ENCODE measurements at places on chromosomes 11 and 22.

- no peak for DNase-seq
These were observed 212.3 kb upstream of the NCAM1 start for GRCh38 chr11:112748713-112749543.

DNA sequence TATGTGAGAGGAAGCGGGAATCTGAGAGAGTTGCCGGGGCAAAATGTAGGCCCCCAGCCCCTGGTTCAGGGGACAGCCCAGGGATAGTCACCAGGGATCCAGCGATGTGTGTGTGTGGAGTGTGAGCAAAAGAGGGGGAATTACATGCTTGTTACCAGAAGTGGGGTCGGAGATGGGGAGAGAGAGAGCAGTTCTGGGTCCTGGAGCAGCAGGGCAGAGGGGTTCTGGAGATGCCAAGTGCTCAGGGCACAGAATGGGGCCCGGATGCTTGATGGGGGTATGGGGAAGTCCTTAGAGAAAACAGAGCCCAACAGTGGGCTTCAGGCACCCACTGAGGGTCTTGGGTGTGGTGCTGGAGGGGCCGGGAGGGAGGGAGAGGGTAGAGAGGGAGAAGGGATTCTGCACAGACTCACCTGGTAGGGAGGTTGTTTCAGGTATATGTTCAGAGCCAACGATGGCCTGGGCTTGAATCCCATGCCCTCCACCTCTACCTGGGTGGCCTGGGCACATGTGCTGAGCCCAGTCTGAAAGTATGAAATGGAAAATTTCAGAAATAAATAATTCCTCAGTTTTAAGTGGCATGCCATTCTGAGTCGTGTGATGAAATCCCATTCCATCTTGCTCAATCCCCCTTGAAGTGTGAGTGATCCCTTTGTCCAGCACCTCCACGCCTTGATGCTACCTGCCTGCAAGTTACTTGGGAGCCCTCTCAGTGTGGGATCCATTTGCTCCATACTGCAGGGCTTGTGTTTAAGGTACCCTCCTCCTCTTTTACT, 12.4 kb downstream of the SMIM38 start:
- no peak for DNase-seq

DNA sequence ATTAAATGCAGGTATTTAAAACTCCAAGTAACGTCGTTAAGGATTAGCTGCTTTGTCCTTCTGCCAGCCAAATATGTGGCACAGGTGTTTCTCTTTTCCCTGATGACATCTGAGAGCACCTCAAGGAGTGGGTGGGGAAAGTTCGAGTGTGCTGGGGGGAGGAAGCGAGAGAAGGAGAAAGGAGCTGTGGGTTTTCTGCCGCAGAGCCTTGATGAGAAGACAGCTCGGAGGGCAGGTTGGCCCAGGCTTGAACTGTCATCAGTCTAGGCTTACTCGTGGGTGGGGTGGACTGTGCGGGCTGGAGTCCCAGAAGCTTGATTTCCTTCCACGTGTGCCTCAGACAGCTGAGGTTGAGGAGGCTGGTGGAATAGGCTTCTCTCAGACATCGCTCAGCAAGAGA, 15.2 kb upstream of the SORL1-AS1 start:
- DNase-seq = no peak

DNA sequence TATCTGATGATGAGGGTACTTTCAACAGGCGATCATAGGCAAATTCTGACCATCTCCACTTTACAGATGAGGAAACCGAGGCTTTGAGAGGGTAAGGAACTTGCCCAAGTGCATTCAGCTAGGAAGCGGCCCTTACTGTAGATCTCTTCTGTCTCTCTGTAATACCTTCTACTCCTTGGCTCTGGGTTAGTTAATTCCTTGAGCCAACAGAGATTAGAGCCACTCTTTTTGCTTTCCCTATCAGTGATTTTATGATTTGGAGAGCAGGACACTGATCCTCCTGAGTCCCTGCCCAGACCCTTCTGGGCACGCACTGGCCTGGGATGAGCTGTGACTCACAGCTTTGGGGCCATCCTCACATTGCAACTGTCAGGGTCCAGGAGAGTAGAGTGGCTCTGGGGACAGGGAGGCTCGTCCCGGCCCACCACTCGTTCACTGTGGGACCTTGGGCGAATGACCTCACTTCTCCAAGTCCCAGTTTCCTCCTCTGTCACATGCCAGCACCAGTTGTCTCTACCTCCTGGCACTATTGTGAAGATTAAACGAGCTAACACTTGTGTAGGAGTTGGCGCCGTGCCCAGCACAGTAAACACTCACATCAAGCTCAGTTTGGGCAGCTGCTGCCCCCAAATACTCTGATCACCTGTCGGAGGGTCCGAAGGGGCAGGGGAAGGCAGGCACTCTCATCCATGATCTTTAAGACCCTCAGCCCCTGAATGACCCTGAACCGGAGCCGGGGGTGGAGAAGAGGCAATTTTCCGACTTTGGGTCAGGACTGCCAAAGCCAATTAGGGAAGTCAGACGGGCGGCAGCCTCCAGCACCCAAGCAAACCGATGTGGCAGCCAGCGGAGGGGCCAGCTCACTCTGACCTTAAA, 235.0 kb downstream of the MIAT start:
- DNase-seq = no peak

DNA sequence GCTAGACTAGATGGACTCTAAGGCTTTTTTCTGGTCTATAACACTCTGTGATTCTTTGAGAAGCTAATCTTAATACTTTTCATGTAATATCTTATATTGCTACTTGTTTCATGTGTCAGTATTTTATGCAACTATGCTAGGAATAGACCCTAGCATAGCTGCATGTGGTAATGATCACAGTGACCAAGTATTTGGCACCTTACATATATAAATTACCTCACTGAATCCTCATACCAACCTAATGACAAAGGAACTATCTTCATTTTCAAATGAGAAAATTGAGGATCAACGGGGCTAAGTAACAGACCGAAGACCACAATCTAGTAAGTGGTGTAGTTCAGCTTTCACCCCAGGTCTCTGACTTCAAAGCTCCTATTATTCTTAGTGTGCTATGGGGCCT, 327.3 kb upstream of the PITPNB start:
- no peak for DNase-seq

- DNase-seq = no peak
These were observed 11.8 kb upstream of the KCNJ11 start for GRCh38 chr11:17400048-17400775.

- no peak for DNase-seq
These were observed 173.5 kb upstream of the CTSC start for GRCh38 chr11:88511006-88511405.

- no peak for DNase-seq
These were observed 11.0 kb downstream of the MPZL3 start for GRCh38 chr11:118240999-118241763.

GRCh38 chr11:84524422-84525051, 1102.6 kb downstream of the DLG2 start:
- DNase-seq = no peak

GRCh38 chr11:84871116-84871515, 756.0 kb downstream of the DLG2 start:
- DNase-seq = no peak

GRCh38 chr11:58039589-58039988, 8.8 kb downstream of the OR6Q1 start:
- no peak for DNase-seq

DNA sequence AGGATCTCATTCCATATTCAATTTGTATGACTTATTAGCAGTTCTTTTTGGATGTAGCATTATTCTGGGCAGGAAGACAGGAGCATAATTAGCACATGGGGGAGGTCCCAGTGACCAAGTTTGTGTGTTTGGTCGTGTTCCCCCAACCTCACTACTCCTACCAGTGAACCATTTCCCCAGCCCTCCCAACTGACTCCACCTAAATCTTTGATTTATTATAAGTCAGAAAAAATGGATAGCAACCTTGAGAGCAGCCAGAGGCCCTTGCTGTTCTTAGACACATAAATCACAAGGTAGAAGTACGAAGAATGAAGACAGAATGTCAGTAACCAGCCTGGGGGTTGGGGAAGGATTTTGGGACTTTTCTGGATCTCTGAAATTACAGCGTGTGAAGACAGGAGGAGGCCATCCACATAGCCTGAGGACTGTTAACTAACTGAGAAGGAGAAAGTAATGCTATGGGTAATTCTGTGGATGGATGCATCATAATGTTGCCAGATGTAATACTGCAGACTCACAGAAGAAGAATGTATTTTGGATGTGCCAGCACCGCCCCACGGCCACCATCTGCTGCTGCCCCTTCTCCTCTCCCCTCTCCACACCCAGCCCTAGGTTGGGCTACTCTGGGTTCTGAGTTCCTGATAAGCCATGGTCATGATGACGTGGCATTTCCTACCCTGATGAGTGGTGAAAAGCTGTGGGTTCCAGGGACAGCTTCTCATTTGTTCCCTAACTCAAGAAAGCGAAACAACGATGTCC, 124.3 kb upstream of the TTC12 start:
- no peak for DNase-seq

GRCh38 chr22:25748140-25748539, 6.2 kb downstream of the MYO18B start:
- DNase-seq = no peak

- no peak for DNase-seq
These were observed 6.2 kb upstream of the FTH1 start for GRCh38 chr11:61973476-61974162.

DNA sequence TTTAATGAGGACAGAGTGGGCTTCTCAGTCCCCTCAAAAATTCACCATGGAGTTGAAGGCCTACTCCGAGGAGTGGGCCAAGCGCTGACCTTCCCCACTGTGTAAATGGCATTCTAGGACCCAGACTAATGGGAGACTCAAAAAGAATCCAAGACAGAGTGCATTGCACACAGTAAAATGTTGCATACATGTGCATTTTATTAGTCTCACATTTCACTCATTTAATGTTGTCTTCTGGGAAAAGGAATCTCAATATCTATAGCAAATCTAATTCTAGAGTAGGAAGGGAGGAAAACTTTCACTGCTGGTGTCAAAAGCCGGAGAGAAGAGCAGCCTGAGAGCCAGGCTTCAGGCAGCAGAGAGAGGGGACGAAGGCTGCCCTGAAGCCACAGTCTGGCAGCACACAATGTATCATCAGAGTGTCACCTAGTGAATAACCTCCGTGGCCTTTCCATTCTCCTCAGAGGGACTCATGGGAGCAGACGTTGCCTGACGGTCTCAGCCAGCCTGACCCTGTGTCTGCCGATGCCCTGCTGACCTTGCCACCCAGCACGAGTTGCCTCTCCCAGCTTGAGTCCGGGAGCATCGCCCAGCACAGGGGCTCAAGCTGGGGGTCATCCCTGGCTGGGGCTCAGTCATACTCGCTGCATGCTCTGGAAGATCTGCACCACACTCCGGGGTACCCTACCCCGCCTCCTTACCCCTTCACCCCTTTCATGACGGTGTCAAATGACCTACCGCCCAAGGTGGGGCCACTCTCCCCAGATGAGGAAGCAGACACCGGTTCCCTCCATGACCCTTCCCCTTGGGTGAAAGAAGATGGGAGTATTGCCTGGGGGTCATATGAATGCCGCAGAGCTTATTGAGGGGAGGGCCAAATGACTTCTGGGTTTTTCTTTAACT, 12.9 kb upstream of the POU2AF3 start:
- no peak for DNase-seq

DNA sequence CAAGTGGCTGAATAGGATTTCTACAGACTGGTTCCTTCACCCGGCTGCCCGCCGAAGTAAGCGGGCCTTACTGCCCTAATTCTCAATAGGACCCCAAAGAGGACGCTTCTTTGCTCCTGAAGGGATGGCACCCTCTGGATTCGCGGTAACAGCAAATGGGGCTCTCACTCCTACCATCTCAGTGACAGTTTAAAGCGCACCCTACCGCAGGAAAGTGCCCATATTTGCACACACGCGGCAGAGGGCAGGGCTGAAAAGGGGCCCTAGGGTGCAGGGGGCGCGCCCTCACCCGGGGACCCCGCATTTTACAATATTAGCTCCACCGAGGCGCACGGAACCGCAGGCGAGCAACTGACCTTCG, 985 bp upstream of the UPB1 start:
- DNase-seq = no peak

DNA sequence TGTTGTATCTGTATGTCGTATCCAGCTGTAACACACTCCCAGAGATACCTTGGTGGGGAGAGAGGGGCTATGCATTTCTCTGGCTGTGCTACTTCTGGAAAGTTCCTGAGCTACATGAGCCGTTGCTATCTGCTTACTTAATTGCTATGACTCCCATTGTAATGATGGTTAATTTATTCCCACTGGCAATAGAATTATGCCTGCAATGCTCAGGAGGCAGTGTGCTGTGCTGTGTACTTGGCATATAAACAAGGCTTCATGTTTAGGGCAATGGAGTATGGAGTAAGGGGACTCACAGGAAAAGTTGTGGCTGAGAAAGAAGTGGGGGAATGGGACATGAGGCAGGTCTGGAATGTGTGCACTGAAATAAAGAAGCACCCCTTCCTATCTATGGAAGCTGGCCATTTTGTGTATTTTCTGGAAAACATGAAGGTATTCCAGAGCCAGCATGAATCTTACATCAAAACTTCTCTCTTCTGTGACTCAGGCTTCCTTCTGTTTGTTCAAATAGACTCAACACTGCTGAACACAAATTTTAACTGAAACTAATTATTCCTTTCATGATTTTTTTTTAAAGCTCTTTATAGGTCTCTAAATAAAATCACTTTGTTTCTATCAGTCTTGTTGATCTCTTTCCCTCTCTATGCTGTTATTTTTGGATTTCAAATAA, 40.6 kb downstream of the CD44 start:
- DNase-seq = no peak

DNA sequence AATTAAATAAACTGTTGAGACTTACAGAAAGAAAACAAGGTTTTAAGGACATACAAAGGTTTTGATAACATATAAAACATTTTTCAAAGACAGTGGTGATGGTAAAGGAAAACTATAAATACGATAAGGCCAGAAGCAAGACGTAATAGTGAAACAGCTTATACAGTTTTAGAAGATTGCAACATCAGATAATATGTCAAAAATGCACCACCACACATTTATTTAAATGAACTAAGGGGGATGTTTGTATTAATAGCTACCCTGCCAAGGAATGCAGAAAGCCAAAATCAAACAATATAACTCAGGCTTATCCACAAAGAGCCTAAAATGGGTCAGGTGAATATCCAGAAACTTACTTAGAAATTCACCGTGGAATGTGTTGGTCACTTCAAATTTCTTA, 981.6 kb upstream of the FAT3 start:
- no peak for DNase-seq

DNA sequence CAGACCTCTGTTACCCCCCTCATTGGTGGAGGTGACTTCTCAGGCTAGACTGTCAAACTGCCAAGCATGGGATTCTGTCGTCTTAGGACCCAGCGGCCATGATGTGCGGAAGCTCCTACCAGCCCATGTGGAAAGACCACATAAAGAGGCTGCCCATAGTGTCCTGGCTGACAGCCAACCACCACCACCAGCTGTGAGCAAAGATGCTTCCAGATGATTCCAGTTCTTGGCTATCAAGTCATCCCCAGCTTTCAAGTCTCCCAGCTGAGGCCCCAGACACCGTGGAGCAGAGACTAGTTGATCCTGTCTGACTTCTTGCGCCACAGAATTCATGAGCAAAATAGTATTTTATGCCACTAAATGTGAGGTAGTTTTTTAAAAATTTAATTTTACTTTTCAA, 32.9 kb downstream of the SCUBE1 start:
- DNase-seq = no peak

DNA sequence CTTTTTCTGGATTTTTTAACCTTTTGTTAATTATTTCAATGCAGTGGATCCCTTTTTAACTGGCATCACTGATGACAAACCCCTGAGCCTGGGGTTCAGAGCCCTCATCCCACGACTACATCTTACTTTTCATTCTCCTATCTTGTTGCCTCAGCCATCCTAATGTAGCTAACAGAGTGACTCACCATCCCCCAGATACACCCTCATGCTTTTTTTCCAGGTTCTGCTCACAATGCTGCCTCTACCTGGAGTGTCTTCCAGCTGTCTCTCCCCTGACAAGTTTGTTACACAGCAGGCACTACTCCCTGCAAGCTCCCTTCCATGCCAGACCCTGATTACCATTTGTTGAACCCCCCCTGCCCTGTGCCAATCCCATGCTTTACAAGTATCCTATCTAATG, 135.4 kb downstream of the NCAM1 start:
- no peak for DNase-seq

Measured in memory B cell (primary cell).